Left lung (tissue), 14 donors: ENCODE measurements at places on chromosomes 5 and 9. TPM values are rescaled to one million over a fixed set of nuclear protein-coding genes. Genes with fewer than 3 reads are reported as not detected.

The MRPS30 gene
- polyA plus RNA-seq, result 58.7 TPM

The SFXN1 gene
- 34.5 TPM for polyA plus RNA-seq

The MYO10 gene
- 71.5 TPM for polyA plus RNA-seq

The NKD2 gene
- polyA plus RNA-seq, result 6.3 TPM

The SPAG8 gene
- polyA plus RNA-seq, result 10.5 TPM

The DND1 gene
- polyA plus RNA-seq, result 1.3 TPM

The PCDHA1 gene
- 0.13 TPM for polyA plus RNA-seq

The TSTD2 gene
- 41.5 TPM for polyA plus RNA-seq

The CDH6 gene
- polyA plus RNA-seq, result 8.9 TPM

The PCDHB14 gene
- polyA plus RNA-seq, result 10.8 TPM

The CCL27 gene
- 0.64 TPM for polyA plus RNA-seq

The GPR151 gene
- polyA plus RNA-seq, result not detected

The PTTG1 gene
- polyA plus RNA-seq, result 60.5 TPM

- peak; percentile 47 for DNase-seq
Measured at GRCh38 chr9:126057121-126057825, 269.4 kb upstream of the MVB12B start.

- no peak for DNase-seq
Measured at GRCh38 chr9:116635908-116636307, 51.2 kb upstream of the TRIM32 start.

GRCh38 chr9:29285818-29286217 lies 1712.5 kb upstream of the C9orf72 start:
- no peak for DNase-seq

- DNase-seq, result no peak
Measured at GRCh38 chr9:136020206-136020605, 59.0 kb upstream of the UBAC1 start.

GRCh38 chr9:87567571-87567970 lies 69.9 kb downstream of the DAPK1 start:
- no peak for DNase-seq

DNA sequence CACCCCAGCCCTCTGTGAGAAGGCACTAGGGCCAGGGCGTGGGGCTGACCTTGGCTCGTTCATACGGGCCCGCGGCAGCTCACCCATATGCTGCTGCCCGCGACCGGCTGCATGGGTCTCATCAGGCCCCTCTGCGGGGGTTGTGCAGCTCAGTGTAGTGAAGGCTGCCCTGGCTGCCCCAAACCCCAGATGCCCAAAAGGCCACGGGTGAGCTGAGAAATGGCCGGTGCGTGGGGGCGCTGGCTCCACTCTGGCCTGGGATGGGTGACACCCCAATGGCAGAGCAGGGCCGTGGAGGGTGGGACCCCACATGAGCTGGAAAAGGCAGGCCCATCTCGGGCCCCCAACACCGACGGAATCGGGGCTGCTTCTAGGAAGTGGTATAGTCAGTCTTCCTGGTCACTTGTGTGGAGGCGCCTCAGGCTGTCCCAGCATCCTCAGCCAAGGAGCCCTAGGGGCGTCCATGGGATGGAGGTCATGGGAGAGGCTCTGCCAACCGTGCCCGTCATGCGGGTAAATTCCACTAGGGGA lies 19.4 kb upstream of the LRRC14B start:
- DNase-seq, result peak; percentile 70

GRCh38 chr9:79049371-79049770 lies 522.4 kb upstream of the TLE4 start:
- DNase-seq, result no peak

DNA sequence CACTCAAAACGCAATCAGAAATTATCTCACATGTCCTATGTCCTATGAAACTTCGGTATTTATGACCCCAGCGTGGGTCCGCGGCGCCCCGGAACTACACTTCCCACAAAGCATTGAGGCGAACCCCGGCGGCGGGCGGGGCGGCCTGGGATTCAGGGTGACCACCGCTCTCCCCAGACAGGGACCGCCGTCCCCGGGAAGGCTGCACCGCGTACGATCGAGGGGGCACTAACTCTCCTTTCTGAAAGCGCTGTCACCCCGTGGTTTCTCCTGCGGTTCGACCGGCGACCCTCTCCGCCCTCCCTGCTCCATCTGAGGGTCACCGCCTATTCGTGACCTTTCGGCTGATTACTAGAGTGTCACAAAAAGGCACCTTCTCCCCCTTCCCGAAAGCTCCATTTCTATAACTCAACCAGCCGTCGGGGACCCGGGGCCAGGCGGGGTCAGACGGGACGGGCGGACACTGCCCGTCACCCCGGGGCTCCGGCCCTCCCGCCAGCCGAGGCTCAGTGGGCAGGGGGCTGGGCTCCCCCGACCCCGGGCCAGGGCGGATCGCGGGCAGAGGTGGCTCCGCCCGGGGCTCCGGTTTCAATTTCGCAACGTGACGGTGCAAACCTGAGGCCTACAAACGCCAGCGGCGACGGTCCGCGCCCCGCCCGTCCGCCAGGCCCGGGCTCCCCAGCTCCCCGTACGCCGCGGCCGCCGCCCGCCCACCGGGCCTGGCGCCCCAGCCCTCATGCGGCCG lies 1.3 kb downstream of the ECPAS start:
- peak; percentile 76 for DNase-seq

DNA sequence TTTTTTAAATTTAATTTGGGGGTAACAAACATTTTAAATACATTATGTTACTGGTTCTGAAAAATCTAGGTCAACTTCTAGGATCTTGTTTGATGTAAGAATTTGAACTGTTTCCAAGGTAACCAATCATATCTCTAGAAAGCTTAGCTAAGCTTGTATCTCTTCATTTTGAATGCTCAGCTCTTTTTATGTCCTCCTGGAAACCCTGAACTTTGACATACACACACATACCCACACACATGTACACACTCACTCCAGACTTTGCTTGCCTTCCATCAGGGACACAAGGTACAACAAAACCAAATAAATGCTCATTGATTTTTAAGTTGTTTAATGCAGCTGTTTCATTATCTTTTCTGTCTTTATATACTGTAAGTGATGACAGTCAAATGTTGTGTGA lies 178.5 kb downstream of the RAB3C start:
- DNase-seq, result no peak

DNA sequence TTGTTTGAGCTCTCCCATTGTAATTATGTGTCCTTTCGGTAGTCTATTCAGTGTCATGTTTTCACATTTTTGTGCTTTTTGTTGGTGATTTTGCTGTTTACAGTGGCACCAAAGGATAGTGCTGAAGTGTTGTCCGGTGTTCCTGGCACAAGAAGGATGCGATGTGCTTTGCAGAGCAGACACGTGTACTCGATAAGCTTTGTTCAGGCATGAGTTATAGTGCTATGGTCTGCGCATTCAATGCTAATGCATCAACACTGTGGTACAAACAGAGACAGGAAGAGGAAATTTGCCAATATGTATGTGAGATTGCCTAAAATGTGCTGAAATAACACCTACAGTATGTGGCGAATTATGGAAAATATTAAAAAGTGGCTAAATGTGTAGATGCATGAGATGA lies 913.4 kb upstream of the ACO1 start:
- DNase-seq, result no peak

DNA sequence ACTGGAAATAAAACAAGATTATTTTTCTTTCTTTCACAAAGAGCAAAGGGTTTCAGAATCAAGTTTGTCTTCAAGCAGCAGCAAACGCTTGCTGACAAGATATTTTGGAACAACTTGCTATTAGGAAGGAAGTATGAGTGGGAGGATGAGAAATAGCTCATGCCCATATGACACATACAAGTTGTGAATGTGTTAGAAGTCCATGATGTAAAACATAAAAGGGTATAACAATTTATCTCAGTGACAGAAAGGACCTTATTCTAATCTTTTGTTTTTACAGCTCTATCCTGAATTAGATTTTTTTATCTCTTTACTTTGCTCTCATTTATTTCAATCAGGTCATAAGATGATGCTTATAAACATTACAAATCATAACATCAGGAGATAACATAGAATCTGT lies 516.6 kb upstream of the MEF2C start:
- DNase-seq, result no peak

- no peak for DNase-seq
Measured at GRCh38 chr5:141809380-141810096, 68.7 kb downstream of the PCDH1 start.

- no peak for DNase-seq
Measured at GRCh38 chr9:96057155-96057554, 181.7 kb downstream of the ERCC6L2 start.

DNA sequence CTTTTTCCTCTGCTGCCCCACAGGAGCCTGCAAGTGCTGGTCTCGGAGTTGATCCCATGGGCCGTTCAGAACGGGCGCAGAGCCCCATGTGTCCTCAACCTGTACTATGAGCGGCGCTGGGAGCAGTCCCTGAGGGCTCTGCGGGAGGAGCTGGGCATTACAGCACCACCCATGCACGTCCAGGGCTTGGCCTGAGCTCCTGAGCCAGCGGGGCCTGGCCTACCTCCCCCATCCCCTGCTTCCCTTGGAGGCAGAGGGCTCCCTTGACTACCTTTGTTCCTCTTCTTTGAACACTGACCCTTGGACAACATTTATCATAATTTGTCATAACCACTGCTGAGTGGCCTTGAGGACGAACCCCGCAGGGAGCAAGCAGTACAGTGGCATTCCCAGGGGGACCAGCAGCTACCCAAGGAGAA lies 6.9 kb upstream of the SLC27A4 start:
- DNase-seq, result no peak

DNA sequence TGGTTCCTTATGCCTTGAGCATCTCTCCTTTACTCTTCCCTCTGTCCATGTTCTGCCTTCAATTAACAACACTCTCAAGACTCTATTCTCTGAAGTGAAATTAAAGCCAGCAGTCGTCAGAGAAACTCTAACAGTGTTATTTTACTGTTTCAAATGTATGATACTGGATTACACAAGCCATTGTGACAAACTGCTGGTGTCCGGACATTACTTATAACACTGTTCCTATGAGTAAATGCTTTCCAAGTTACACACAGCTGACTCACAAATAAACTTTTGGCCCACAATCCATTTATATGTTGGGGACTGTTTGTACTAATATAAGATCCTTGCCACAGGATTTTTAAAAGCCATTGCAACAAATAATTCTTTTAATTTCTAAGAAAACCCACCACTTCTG lies 63.2 kb upstream of the GHR start:
- no peak for DNase-seq

GRCh38 chr9:130774183-130774582 lies 60.9 kb upstream of the ABL1 start:
- DNase-seq, result no peak

- DNase-seq, result peak; percentile 95
Measured at GRCh38 chr9:86354011-86354817, at the start of gene TUT7. Gene TUT7 (minus strand): TSS chr9:86354410. CDS start chr9:86353199, 1,211 bp downstream.

DNA sequence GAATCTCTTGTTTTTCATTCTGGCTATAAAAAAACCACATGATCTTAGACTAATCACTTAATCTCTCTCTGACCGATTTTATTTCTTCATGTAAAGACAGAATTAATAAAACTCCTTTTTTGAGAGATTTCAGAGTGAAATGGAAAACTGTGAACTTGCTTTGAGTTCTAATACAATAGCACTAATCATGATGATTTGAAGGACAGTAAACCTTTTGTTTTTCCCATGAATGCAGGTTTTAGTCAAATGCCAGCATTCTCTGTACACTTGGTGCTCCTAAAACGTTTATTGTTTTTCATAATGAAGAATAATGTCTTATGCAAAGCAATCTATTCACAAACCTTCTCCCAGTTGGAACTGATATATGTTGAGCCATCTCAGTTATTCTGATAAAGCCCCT lies 86.8 kb downstream of the SLC24A2 start:
- DNase-seq, result no peak

DNA sequence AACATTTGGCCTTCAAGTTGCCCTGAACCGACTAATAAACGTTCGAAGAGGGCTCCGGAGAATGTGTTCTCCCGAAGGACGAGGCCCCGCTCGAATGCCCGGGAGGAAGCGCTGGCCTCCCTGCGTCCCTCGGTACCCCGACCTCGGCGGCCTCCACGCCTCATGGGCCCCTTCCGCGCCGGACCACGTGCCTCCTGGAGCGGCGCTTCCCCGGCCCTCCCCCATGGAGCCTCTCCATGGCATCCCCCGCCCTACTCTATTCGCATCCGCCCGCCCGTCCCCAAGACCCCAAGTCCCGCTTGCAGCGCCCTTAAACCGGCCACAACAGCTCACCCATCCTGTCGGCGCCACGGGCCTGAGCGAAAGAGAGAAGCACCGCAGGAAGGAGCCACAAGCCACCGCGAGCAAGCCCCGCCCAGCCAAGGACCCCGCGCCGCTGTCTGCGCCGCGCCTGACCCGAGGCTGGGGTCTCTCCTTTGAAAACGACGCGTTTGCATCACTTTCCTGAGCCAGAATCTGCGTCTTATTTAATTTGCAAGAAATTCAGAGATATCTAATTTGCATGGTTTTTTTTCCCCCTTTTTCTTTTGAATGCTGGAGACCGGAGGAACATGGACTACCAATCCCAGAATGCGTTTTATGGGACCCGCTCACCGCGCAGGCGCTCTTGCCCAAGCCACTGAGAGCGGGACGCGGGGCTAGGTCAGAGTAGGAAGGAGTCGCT lies at the start of gene RPS23:
Gene RPS23 (minus strand): TSS at position 368 of the 724 bp plus-strand sequence. CDS start 31 bp downstream, at position 337.
- peak; percentile 93 for DNase-seq

DNA sequence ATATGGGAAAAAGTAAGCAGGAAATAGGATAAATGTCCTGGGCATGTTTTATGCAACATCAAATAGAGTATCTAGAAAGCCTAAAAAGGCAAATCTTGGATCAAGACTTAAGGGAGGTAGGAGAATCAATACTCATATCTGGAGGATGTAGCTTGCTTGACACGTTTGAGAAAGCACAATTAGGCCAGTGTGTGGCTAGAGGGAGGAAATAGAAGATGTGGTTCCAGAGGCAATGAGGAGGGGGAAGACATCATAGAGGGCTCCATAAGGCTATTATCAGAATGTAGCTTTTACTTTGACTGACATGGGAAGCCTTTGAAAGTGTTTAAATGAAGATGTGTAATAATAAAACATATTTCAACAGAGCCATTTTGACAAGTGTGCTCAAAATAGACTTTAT lies 200.7 kb upstream of the CDH12 start:
- no peak for DNase-seq

GRCh38 chr9:136545692-136545964 lies 220 bp downstream of the NOTCH1 start:
- DNase-seq, result no peak

- DNase-seq, result no peak
Measured at GRCh38 chr5:160458806-160459800, 37.4 kb downstream of the PTTG1 start.

DNA sequence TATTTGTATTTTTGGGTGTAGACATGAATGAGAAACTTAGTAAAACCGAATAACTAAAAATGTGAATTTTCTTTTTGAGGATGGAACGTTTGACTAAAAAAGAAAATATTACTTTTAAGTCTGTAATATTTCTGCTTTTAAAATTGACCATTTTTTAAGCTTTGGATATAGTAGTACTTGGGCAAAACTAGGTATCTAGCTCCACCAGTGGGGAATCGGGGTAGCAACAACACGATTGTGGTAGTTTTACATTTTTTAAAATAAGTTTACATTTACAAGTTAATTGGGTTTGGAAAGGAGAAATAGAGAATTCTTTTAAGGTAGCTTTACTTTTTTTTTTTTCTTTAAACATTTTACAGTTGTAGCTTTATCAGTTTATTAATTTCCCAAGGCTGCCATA lies 154.4 kb downstream of the MAN2A1 start:
- no peak for DNase-seq
